Posterior vena cava (tissue), 2 donors: ENCODE measurements at places on chromosomes 6 and 20. TPM values are rescaled to one million over a fixed set of nuclear protein-coding genes. Genes with fewer than 3 reads are reported as not detected.

- DNase-seq: no peak
Observed at GRCh38 chr6:105769197-105769596, 316.9 kb upstream of the PRDM1 start.

PDYN gene
- total RNA-seq: not detected

DNA sequence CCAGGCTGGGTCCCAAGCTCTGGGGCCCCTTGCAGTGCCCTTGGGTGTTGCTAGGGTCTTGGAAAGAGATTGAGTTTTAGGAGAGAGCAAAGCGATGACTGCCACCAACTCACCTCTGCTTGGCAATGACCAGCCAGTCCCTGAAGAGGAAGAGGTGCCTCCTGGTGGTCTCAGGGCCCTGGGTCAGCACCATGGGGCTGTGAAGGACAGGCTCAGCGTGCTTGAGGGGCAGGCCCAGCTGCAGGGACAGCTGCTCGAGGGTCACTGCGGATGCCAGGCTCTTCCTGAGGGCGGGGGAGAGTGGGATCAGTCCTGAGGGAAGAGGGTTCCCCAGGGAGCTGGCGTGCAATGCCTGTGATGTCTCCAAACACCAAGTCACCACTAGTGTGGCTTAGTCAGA, 50.8 kb upstream of the TAGAP start:
- no peak for DNase-seq

DNA sequence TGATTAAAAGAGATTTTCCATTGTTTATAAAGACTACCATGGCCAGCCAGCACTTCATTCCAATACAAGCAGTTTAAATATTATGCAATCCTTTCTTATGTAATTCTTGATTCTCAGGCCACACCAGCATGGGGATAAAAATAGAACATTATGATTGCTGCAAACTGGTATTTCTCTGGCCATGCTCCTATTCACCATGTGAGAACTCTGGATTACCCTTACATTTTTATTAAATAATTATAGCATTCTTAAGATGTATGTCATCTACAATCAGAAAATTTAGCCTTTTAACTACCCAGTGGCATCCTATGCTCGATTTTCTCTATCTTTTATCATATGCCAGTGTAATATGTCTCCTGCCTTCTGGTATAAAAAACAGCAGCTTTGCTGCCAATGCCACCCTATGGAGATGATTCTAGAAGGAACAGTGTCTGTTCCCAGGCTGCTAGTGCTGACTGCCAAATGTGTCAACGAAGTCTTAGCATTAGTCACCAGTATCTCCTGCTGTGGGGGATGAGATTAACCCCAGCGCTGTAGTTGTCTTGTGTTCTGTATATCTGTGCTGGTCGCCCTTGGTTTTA, 501.4 kb downstream of the BCKDHB start:
- DNase-seq: no peak

AVP gene
- not detected for total RNA-seq
